Stimulated activated CD4-positive, alpha-beta T cell treated with anti-CD3 and anti-CD28 coated beads, Interleukin-1b, Interleukin-23, amount 100 ng/mL, for 1 hour (primary cell): ENCODE measurements at places on chromosomes 4 and X.

GRCh38 chr4:18844726-18845125, 823.2 kb upstream of the LCORL start:
- DNase-seq, result no peak

GRCh38 chrX:147749308-147749707, 162.4 kb upstream of the FMR1 start:
- no peak for DNase-seq

GRCh38 chr4:79395841-79396240, 12.2 kb downstream of the GK2 start:
- no peak for DNase-seq

DNA sequence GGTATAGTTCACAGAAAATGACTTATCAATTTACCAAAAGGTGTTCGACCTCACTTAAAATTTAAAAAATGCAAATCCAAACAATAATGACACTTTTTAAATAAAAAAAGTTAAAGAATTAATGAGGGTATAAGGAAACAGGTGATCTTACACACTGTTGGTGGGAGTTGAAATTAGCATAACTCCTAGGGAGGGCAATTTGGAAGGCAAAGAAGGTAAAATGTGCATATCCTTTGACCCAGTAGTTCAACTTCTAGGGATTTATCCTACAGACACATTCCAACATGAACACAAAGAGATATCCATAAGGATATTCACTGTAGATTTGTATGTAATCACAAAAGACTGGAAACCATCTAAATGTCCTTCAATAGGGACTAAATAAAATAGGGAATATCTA, 143.8 kb upstream of the DGKK start:
- no peak for DNase-seq

DNA sequence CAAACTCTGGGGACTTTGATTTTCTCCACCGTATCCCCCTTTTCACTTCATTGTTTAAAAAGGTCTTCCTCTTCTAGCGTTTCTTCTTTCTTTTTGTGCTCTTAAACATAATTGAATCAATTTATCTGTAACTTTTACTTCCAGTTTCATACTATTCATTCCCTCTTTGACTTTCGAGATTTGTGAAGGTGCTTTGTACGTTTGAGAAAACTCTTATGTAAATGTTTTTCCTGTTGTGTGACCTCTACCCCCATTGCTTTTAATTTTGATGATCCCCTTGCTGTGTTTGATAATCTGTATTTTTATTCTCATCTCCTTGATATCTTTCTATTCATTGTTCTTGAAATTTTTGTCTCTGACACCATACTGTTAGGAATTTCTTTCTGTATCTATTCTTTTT, 4.8 kb downstream of the USP38 start:
- no peak for DNase-seq

GRCh38 chrX:41245641-41246040, 88.3 kb upstream of the DDX3X start:
- no peak for DNase-seq

DNA sequence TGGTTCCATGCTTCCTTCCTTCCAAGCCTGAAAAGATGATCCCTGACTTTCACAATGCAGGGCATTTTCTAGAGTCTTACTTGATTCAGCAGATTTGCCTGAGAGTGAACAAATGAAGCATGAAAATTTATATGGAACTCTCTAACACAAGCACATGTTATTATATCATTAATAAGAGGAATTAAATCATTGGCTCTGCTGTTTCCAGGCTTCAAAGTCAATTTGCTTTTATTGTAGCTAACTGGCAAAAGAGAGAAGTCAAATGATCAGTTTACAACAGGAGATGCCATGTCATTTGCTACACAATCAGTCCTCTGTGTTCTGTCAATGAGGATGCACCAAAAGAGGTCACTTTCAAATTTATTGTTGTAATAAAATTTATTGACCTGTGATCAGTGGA, 101.5 kb upstream of the UGT8 start:
- no peak for DNase-seq

DNA sequence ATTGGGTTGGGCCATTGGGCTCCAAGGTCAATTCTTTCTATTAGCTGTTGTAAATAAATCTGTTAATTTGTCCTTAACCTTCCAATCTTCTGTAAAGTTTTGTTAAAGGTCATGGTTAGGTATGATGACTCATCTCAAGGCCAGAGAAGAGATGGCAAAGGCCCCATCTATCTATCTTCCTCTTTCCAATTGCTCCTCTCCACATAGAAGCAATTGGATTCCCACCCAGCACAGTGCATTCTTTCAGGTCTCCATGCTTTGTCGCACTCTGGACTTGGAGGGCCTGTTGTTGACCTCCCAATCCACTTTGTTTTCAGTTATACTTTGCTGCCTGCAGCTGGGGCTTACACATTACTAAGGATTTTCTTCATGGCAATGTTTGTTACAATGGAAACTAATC, 118.5 kb downstream of the MFAP3L start:
- no peak for DNase-seq

DNA sequence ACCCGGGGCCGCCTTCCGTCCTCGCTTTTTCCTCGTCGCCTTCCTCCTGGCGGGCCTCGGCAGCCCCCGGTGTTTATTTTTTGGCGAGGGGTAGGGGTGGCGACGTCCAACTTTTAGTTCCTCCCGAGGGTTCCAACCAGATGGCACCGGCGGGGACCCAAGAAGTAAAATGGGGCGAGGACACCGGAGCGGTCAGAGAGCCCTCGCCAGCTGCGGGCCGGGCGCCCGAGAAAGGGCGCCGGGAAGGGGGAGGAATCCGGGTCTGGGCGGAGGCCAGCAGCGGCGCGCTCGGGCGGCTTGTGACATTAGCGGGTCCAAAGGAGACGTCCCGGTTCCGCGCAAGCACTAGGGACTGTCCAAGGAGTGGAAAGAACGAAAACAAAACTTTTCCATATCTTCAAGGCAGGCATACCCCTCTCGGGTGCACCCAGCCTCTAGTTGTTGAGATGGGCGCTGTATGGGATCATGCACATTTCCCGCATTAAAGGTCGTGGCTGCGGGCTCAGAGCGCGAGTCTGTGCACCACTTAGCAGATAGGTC, 691 bp upstream of the USP46 start:
- DNase-seq, result no peak

- no peak for DNase-seq
These were observed 20.9 kb upstream of the RAB40A start for GRCh38 chrX:103540145-103540544.

DNA sequence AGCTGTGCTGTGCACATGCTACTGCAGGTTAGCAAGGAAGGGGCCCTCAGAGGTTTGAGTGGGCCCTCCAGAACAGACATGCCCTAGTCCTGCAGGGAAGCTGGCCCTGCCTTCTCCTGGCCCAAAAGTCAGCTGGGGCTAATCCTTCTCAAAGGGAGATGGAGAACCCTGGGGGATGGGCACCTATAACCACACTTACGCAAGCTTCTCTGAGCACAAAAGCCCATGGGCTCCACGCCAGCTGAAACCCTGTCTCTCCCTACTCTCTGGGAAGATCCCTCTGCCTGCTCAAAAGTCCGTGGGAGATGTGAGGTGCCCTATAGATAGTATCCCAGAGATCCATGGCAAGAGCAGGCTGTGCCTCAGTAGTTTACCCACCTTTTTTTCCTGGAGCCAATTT, 58.9 kb upstream of the DKK2 start:
- DNase-seq, result no peak

- DNase-seq, result no peak
These were observed 421.4 kb upstream of the DIPK2B start for GRCh38 chrX:45622042-45622423.

- DNase-seq, result no peak
These were observed 137.8 kb downstream of the MID1IP1 start for GRCh38 chrX:38939067-38939466.

- DNase-seq, result no peak
These were observed 21.9 kb downstream of the MAOA start for GRCh38 chrX:43677993-43678392.

DNA sequence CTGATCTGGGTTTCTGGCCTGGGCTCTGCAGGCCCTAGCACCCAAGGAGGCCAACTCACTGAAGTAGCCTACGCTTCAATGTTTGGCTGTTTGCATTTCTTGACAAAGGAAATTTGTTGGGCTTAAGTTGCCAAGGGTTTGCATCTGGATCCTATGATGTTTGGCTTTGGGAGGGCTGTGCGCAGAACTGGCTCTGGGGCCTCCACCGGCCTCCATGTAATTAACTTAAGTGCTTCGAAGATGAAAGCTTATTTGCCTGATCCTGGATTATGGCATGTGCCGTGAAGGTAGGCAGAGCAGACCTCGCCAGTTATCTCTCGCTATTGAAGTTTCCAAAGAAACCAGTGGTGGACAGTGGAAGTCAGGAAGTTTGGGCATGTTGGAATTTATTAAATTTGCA, 124.3 kb upstream of the STX18 start:
- no peak for DNase-seq

- DNase-seq, result no peak
These were observed 393.1 kb upstream of the ZFP42 start for GRCh38 chr4:187602339-187603092.

GRCh38 chr4:186699881-186700397, 23.7 kb downstream of the FAT1 start:
- DNase-seq, result no peak

- DNase-seq, result no peak
These were observed 23.8 kb downstream of the CDKL5 start for GRCh38 chrX:18449236-18449635.

- no peak for DNase-seq
These were observed 2.1 kb upstream of the RHOH start for GRCh38 chr4:40194602-40195161.

DNA sequence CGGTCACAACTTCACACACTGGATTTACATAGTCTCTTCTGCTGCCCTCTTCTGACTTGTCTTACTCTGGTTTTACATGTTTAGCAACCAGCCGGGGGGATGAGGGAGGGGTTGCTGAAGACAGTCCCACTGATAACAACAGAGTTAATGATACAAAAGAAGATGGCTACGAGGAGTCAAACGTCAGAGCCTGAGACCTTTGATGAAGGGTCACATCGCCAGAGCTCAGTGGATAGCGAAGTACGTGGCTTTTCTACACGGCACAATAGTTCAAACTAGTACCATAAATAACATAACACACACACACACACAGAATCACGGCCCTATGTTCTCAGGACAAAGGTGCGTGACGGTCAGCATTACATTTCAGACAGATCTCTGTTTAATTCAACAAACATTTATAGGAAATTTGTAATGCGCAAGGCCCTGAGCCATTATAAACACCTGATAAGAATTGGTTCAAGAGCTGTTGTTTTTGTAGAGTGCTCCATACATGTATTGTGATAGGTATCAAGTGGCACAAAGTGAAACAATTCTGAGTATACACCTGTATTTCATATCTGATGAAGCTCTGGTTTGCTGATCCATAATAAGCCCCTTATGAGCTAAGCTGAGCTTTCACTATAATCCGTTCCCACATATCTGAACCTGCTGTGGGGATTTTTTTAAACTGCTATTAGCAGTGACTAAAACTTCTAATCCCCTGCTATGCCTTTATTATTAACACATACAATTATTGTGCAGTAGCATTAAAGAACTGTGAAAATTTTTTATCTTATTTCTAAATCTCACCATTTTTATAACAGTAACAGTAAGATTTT, 100.0 kb downstream of the NR3C2 start:
- DNase-seq, result no peak

DNA sequence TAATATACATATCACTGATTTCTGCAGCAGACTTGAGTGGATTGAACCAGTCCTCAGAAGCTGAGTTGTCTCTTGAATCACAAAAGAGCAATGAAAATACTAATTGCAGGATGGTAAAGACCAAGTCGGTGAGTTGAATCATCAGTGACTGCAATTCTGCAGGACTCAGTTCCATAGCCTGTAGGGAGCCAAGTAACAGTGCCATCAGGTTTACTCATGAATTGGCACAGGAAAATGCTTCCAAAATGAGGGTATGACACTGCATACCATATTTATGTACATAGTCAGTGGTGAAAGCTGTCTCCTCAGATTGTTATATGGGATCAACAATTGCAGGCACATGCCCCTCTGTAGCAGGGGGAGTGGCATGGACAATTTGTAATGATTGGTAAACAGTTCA, 192.8 kb downstream of the CCNG2 start:
- DNase-seq, result no peak

DNA sequence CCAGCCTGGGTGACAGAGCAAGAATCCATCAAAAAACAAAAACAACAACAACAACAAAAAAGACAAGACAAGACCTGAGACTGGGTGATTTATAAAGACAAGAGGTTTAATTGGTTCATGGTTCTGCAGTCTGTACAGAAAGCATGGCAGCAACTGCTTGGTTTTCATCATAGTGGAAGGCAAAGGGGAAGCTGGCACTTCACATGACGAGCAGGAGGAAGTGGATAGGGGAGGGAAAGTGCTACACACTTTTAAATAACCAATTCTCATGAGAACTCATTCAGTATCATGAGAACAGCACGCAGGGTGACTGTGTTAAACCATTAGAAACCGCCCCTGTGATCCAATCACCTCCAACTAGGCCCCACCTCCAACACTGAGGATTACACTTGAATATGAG, 28.4 kb upstream of the SLC10A7 start:
- no peak for DNase-seq

- DNase-seq, result no peak
These were observed 23.4 kb upstream of the RHOH start for GRCh38 chr4:40173470-40173875.

GRCh38 chrX:35046660-35047296, 104.2 kb downstream of the FAM47B start:
- DNase-seq, result no peak

DNA sequence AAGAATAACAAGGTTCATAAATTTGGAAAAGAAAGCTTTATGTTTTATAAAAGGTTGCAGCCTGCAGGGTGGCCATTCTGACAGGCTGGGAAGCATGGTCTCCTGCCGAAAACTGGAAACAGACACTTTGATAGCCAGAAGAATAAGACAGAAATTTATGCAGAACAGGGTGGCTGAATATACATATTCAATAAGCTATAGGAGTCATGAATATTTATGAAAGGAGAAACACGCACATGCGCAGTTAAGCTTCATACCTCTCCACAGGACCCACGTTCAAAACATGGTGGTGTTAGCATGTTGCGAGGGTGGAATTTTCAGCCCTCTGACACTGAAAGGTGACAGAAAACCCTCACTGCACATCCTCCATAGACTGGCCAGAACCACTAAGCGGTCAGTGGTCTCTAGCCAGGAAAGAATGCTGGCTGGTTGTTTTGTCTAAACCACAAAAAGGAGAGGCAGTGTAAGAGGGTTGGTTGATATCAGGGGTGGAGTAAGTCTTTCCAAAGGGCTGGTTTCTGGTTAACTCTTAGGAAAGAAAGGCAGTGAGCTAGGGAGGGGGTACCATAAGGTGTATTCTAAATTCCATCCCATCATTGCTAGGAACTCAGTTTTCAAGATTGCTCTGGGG, 58.2 kb downstream of the ANXA10 start:
- no peak for DNase-seq
